ENCODE measurements at places on chromosomes 11 and 22.

GRCh38 chr11:123125169-123125568, 63.2 kb upstream of the HSPA8 start:
- DNase-seq: no peak

- DNase-seq: no peak
Observed at GRCh38 chr11:103737747-103738146, 298.7 kb upstream of the DDI1 start.

- no peak for DNase-seq
Observed at GRCh38 chr22:20422271-20423007, 15.2 kb downstream of the SCARF2 start.

DNA sequence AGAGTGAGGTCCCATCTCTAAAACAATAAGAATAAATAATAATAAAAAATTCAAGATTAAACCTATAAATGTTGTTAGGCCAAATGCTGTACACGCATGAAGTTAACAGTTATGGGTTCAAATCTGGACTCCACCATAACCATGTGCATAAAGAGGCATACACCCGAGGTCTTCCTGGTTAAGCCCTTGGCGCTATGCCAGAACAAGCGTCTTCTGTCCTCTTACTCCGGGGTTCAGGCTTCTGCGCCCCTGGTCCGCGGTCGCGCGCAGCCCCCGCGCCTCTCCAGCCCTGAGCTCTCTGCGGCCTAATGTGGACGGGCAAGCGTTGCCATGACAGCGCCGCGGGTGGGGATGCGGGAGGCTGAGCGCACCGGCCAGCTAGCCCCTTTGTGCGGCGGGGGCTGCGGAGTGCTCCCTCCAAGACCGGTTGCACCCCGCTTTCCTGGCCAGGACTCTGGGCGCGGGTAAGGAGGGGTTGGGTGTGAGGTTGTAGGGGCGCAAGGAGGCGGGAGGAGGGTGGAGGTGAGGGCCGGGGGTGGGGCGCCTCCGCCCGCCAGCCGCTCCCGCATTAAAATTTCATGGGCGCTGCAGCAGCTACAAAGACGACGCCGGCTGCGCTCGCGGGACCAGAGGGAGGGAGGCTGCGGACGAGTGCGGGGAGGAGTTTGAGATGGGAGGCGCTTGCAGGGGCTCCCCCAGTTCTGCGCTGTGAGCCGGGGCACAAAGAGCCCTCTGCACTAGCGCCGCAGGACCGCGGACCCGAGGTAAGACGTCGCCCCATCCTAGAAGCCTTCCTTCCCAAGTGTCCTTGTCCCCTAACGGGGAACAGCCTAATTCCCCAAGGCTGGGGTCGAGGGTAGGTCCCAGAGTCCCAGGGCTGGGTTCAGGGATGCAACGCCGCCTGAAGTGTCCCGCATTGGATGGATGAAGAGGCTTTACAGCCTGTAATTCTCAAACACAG, at the start of gene MIAT:
Gene MIAT (plus strand): TSS at position 698 of the 961 bp plus-strand sequence.
- DNase-seq: peak; percentile 47

- no peak for DNase-seq
Observed at GRCh38 chr11:94675813-94676212, 92.3 kb upstream of the AMOTL1 start.

- no peak for DNase-seq
Observed at GRCh38 chr11:14342906-14343305, 16.1 kb downstream of the RRAS2 start.

- no peak for DNase-seq
Observed at GRCh38 chr22:22229683-22230420, 14.7 kb upstream of the VPREB1 start.

DNA sequence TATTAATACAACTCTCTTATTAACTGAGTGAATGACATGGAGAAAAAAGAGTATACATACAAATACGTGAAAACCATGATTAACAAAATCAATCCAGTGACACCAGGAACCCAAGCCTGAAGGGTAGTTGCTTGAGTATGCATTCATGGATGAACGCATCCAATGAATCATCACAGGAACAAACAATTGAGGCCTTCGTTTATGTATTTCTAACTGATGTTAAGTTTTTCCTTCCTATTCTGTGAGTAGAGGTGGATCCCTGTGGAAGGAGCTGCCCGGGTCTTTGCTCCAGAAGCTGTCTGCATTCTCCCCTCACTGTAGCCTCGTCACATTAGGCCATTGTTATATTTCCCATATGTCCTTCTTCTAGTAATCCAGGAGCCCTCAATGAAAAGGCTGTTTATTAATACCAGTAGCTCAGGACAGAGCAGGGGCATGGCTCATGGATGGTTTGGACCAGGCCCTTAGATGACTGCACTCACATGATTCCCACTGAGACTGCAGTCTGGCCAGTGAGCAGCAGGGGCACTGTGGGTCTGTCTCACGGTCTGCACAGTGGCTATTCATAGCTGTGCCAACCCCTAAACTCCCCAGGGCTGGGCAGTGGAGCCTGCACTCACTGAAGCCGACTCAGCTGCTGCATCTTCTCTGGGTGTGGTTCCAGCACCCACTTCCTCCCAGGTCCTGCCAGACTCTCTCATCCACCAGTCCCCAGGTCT, 128.1 kb upstream of the TOP3B start:
- peak; percentile 20 for DNase-seq

DNA sequence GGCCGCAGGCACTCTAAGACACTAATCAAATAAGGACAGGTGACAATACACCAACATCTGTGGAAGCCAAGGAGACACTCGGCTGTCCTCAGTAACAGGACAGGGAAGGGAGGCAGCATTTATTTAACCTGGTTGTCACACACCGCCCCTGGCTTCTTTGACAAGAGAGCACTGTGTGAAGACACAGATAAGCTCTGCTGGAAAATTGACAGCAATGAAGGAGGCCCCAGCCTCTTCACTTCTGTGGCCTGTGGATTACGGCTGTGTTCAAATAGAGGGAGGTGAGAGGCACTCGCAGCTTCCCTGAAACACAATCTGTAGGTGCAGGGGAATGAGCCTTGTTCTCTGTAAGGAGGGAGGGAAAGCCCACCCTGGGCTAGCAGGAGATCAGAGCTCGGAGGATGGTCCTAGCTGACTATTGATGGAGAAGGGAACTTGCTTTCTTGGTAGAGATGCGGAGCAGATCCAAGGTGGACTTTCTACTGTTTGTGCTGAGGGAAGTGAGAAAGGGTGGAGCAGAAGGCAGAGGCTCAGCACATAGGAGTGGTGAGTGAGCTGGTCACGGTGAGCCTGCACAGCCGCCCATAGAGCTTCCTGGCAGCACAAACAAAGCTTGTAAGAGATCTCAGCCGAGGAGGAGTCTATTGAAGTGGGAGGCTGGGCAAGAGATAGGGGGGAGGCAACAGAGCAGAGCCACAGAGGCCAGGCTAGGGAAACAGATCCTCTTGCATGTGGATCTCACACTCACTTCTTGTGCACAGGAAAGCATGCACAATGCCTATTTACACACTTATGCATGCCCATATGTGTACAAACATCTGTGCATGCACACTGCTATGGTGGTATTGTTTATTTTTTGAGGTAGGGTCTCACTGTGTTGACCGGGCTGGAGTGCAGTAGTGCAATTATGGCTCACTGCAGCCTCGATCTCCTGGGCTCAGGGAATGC, 114.6 kb upstream of the THY1 start:
- no peak for DNase-seq

GRCh38 chr11:20064961-20065405, 95.3 kb downstream of the DBX1 start:
- no peak for DNase-seq

- DNase-seq: peak; percentile 59
Observed at GRCh38 chr22:22787786-22788459, 99.7 kb upstream of the IGLL5 start.

- DNase-seq: no peak
Observed at GRCh38 chr11:86980086-86980796, 25.0 kb upstream of the FZD4 start.

DNA sequence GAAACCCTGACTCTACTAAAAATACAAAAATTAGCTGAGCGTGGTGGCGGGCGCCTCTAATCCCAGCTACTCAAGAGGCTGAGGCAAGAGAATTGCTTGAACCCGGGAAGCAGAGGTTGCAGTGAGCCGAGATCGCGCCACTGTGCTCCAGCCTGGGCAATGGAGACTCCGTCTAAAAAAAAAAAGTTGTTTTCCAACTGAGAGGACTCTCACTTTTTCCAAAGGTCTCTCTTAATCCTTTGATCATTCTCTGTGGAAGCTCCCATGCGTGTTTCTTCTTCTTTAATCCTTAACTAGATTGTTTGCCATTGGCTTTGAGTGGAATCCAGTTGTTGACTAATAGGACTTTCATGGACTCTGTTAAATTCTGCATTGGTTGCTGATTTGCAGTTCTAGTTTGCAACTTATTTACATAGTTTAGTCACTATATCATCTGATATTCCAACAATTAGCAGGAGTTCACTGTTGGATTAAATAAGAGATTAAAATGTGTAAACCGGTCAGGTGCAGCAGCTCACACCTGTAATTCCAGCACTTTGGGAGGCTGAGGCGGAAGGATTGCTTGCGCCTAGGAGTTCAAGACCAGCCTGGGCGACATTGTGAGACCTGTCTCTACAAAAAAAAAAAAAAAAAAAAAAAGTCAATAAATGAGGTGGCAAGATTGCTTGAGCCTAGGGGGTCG, 79.7 kb downstream of the C22orf31 start:
- DNase-seq: no peak

- no peak for DNase-seq
Observed at GRCh38 chr22:45987136-45987861, 10.3 kb upstream of the WNT7B start.

- no peak for DNase-seq
Observed at GRCh38 chr11:103906291-103906867, 130.1 kb upstream of the DDI1 start.

GRCh38 chr11:95154514-95154913, 64.9 kb downstream of the ENDOD1 start:
- DNase-seq: peak; percentile 55

GRCh38 chr11:106378513-106379179, 301.2 kb downstream of the AASDHPPT start:
- no peak for DNase-seq

DNA sequence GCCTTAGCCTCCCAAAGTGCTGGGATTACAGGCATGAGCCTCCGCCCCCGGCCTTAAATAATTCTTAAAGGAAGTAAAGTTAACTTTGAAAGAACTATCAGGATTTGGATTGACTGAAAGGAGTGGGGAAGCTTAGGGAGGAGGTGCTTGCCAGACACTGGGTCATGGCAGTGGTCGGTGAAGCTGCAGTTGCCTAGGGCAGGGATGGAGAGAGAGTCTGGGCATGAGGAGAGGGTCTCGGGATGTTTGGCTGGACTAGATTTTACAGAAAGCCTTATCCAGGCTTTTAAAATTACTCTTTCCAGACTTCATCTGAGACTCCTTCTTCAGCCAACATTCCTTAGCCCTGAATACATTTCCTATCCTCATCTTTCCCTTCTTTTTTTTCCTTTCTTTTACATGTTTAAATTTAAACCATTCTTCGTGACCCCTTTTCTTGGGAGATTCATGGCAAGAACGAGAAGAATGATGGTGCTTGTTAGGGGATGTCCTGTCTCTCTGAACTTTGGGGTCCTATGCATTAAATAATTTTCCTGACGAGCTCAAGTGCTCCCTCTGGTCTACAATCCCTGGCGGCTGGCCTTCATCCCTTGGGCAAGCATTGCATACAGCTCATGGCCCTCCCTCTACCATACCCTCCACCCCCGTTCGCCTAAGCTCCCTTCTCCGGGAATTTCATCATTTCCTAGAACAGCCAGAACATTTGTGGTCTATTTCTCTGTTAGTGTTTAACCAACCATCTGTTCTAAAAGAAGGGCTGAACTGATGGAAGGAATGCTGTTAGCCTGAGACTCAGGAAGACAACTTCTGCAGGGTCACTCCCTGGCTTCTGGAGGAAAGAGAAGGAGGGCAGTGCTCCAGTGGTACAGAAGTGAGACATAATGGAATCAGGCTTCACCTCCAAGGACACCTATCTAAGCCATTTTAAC, at the start of gene NNMT:
Gene NNMT (plus strand): TSS at position 724 of the 929 bp plus-strand sequence. CDS start 158 bp downstream, at position 882.
- no peak for DNase-seq

DNA sequence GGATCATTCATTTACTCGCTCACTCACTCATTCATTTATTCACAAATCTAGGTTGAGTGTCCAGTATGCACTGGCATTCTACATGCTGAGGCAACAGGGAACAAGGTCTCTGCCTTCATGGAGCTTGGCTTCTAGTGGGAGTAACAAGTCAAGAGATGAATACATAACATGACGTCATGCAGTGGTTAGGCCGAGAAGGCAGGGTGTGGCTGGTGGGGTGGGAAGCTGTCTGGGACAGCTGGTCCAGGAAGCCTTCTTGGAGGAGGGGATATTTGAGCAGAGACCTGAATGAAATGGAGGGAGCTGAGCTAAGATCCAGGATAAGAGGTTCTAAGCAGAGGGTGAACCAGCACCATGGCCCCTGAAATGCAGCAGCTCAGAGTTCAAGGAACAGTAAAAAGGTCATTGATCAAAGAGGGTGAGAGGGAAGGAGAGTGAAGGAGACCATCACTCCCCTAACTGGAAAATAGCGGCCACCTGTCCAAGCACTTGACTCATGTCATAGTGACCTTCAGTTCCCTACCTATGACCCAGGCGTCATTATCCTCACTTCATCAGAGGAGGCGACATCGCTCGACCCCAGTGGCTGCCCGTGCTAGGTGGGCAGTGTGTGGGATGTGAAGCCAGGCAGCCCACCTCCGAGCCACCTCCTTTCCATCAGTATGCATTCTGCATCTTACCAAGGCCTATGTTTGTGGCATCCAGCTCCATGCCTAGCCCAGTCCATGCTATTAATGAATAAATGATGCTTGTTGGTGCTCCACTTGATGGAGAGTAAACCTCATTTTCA, 105.0 kb downstream of the TSPAN18 start:
- DNase-seq: no peak

GRCh38 chr22:20966883-20967696, at the start of gene AIFM3:
Gene AIFM3 (plus strand): TSS chr22:20967255. CDS start chr22:20967945, 690 bp downstream.
- DNase-seq: no peak

DNA sequence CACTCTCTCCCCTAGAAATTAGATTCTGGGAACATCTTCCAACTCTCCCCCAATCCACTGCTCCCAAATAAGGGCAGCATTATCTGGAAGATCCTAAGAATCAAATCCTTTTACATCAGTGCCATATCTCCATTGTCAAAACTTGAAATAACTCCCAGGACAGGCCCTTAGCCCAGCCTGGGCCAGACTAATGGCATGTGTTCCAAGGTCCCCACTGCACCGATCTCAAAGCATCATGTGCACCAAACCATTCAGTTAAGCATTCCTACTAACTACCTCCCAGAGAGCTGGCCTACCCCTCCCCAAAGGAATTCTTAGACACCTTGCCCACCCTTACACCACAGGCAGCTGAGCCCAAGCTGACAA, 44.2 kb upstream of the POU2AF1 start:
- DNase-seq: no peak

DNA sequence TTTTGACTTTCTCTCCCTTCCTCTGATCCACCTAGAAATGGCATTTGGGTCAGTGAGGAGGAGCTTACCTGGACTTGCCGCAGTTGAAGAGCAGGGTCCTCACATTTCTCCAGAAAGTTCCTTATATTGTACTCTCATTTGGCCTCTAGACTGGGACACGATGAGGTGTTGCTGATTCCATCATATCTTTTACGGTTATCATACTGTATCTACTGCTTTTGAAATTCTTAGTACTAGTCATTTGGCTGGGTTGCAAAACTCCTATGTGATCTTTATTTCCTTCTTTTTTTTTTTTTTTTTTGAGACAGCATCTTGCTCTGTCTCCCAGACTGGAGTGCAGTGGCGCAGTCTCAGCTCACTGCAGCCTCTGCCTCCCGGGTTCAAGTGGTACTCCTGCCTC, 58.7 kb upstream of the FAM181B start:
- no peak for DNase-seq

Measured in stimulated activated CD4-positive, alpha-beta T cell treated with anti-CD3 and anti-CD28 coated beads, Interleukin-12 subunit alpha, Interleukin-12 subunit beta, amount 100 ng/mL, for 48 hours (primary cell).